CD8-positive, alpha-beta T cell (primary cell): ENCODE measurements at places on chromosomes 6 and 20. TPM values are rescaled to one million over a fixed set of nuclear protein-coding genes. Genes with fewer than 3 reads are reported as not detected.

- DNase-seq, result no peak
Observed at GRCh38 chr6:135465307-135465706, 32.2 kb downstream of the AHI1 start.

DNA sequence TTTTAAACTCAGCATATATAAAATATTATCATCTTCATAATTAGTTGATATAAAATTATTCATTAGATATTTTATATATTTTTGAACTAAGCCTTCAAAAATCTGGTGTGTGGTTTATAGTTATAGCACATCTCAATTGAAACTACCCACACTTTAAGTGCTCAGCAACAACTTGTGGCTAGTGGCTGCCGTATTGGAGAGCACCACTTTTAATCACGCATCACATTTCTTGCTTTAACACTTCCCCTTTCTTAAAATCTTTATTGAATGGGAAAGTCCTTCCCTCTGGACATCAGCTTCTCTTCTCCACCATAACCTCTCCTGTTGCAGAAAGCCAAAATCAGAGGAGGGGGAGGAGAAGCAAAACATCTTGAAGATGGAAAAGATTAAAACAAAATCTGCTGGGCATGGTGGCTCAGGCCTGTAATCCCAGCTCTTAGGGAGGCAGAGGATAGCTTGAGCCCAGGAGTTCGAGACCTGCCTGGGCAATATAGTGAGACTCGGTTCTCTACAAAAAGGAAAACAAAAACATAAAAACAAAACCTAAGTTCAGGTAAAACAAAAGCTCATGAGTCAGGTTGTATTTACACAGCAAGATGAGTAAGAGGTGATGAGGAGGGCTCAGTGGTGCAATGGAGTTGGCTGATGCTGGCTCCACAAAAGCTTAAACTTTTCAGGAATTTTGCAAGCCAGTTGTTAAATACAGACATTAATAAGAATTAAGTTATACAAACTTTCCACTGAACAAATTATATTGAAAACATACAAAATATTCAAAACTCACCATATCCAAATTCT is 237.0 kb upstream of the SUPT3H start:
- DNase-seq, result no peak

DNA sequence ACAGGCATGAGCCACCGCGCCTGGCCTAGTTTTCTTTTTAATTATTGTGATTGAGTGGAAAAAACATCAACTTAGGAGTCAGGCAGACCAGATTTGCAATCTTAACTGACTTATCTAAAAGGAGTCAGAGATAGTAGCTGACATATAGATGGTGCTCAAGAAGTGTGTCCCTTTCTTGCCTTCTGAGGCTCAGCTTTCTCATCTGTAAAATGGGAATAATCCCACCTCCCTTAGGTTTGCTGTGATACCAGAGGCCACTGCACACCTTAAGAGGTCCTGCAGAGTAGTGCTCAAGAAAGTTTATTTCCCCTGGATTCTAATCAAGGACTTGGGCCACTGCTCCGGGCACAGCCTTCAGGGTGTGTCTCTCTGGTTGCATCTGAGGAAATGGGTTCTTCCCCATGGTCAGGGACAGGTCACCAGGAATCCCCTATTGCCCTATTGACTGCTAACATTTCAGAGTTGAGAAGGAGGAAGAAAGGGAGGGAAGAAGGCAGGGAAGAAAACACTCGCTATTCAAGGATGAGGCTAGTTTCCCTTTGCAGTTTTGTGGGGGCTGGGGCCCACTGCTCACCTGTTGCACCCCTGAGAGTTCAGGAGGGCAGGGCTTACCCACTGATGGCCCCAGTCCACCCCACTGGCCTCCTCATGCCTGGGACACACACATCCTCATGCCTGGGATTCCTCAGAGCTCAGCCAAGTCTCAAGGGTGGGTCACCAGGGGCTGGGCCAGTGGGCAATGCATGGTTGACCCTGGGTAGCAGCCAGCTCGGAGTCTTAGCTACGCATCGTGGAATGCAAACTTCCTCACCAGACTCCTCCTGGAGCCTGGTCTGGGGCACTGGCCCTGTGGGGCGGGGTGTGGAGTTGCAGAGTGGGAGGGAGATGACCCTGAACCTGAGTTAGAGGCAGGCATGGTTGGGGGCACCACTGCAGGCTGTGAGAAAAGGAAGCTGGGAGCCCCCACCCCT is 21.2 kb downstream of the C6orf132 start:
- no peak for DNase-seq

DNA sequence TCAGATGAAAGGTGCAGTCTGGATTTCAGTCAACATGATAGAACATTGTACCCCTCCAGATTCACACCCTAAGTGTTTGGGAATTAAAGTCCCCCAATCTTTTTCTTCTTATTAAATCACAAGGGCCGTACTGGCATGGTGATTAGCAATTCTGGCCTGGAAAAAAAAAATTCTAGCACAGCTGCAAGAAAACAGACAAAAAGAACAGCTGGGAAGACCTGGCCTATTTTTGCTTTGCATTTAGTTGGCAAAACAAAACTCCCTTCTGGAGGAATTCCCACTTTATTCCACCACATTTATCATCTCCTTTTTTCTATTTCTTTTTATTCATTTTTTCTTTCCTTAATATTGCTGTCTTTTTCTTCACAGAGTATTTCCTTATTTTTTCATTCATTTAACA is 39.8 kb upstream of the AKAP12 start:
- DNase-seq, result no peak

DNA sequence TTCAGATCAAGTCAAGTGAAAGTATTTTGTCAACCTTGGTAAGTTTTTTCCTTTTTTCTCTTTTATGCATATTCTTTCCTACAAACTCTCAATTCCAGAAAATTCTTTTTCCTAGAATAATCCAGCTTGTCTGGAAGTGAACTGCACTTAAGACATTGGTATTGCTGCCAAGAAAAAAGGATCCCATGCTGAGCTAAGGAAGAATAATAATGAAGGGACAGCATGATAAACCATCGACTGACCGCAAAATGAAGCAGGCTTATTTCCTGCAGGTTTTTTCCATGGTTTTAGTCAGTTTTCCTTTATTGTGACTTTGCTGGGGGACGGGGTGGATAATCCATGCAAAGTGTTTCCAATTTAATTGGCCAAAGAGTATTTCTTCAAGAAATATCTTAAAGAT is 857.6 kb upstream of the SLC35B3 start:
- DNase-seq, result no peak

- DNase-seq, result no peak
Observed at GRCh38 chr20:14234666-14235295, 102.6 kb downstream of the FLRT3 start.

DNA sequence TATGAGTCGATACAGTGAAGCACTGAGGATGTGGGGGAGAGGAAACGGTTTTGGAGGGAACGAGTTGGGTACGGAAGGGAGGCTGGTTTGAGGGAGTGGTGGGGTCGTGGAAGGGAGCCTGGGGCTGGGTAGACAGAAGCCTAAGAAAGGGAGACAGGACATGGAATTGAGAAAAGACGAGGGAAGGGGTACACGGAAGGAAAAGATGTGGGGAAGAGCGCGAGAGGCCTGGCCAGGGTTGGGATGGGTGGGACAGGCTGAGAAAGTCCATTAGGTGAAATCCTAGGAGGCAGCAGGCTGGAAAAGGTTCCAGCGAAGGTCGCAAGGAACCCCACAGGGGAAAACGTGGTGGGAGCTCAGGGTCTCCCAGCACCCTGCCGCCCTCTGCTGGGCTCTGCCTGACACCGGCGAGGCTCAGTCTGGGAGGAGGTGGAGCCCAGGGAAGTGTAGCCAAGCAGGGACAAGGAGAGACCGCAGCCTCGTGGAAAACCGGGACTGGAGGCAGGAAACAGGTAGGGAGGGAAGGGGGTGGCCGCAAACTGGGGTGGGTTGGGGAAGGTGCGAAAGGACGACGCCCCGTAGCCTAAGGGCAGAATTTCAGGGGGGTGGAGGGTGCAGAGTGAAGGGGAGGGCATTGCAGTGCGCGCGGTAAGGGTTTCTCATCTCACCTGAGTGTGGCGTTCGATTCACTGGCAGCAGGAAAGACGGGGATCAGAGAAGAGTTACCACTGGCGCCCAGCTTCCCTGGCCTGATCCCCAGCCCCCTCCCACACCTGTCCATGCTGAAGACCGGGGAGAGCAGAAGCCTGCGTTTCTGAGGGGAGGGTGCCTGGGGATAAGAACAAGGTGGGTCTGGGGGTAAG is 4.3 kb downstream of the GABBR1 start:
- peak; percentile 53 for DNase-seq

- no peak for DNase-seq
Observed at GRCh38 chr6:38220069-38220723, 400.7 kb downstream of the ZFAND3 start.

SUN5 gene
- not detected for total RNA-seq

RAB22A gene
- total RNA-seq, result 19.0 TPM

BRD2 gene
- 333 TPM for total RNA-seq

SPATS1 gene
- total RNA-seq, result not detected

KLC4 gene
- 42.1 TPM for total RNA-seq
